ENCODE measurements at places on chromosomes 12 and 14.
A peak's percentile ranks its signal among the peaks of the same experiment; 100 is the strongest.

DNA sequence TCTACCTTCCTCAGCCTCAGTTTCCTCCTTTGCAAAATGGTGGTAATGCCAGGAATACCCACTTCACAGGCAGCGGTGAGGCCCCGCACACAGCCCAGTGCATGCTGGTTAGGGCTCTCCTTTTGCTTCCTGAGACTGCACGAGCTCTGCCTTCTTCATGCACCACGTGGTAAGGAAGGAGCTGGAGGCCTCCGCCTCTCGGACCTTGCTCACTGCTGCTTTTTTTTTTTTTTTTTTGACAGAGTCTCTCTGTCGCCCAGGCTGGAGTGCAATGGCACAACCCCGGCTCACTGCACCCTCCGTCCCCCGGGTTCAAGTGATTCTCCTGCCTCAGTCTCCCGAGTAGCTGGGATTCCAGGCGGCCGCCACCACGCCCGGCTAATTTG, 18.1 kb downstream of the TAMALIN start:
- peak; percentile 47 for DNase-seq

- DNase-seq = peak; percentile 96
Observed at GRCh38 chr12:116813271-116814041, 67.8 kb downstream of the HRK start.

GRCh38 chr12:499837-500458, 40.2 kb downstream of the B4GALNT3 start:
- DNase-seq = no peak

- no peak for DNase-seq
Observed at GRCh38 chr12:77204083-77204482, 138.7 kb upstream of the E2F7 start.

GRCh38 chr14:71432334-71433110, 499.7 kb upstream of the RGS6 start:
- no peak for DNase-seq

- DNase-seq = no peak
Observed at GRCh38 chr12:29430716-29431044, 49.7 kb upstream of the ERGIC2 start.

DNA sequence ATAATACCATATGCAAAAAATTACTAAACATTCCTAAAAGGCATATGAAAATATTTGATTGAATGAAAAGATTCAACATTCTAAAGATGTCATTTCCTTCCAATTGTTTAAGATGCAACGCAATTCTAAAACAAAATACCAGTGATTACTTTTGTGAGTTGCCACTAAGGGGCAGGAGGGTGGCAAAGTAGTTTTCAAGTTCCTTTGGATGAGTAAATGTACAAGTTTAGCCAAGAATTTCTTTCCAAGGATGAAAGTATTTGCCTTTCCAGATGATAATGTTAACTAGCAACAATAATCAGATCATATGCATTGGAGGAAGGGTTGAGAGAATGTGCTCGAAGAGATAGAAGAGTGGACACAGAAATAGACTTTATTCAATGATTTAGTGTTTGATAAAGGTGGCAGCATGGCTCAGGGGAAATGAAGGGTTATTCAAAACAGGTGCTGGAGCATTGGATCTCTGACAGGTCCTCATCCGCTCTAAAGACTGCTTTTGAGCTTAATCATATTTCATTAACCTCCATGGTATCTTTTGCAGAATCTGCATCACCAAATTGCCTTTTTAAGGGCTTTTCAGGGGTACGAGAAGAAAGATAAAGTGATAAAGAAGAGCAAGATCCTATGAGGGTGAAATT, 678.5 kb upstream of the TBX3 start:
- no peak for DNase-seq

DNA sequence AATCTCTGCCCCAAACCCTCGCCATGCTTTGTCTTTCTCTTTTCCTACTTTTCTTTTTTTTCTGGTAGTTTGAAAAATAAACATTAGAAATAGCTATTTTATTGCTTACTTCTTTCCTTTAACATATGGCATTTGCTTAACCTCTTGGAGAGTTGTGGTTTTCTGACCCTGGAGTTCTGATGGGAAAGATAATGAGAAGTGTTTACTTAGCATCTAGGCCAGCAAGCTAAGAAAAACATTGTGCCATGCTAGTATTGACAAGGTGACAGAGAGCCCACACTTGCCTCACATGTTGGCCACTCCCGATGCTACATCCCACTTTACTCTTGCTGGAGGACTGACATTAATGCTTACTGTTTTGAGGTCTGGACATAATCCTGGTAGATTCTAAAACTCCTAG, 886.2 kb downstream of the DIO2 start:
- no peak for DNase-seq

DNA sequence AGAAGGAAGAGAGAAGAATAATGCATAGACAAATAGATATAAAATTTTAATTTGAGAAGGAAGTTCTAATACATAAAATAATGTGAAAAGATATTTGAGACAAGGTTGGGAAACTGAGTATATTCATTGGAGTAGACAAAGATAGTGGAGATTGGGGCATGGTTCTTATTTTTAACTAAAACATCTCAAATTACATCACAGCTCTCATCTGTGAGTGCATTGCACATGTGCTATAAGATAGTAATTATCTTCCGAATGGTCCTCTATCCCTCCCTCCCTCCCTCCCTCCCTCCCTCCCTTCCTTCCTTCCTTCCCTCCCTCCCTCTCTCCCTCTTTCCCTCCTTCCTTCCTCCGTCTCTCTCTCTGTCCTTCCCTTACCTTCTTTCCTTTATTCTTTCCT, 1104.0 kb upstream of the FLRT2 start:
- no peak for DNase-seq

- peak; percentile 36 for DNase-seq
Observed at GRCh38 chr12:48454667-48455066, 17.7 kb upstream of the ANP32D start.

DNA sequence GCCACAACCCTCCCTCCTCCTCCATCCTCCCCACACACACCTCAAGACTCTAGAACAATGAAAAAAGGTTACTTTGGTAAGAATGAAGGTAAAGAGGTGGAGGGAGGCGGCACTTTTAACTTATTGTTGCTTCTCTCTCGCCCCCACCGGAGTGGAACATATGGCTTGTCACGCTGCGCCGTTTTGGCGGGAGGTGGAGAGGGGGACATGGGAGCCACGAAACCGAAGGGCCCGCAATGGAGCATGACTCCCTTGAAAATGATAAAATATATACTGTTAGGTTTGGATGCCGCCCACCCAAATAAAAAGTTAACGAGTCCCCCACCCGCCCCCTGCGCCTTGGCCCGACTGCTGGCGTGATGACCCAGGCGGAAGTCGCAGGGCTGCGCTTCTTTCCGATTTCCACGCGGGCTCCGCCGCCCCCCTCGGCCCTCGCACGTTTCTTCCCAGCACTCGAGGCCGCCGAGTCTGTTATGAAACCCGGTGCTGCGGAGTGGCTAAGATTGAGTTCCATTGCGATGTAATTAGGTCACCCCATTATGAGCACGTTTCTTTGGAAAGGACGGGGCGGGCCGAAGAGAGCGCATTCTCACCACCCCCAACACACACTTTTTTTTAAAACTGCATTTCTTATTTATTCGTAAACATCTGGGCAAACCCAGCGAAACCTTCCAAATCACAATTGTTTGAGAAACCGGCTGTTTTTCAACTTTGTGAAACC, 1.4 kb upstream of the ZFP36L1 start:
- DNase-seq = peak; percentile 85

GRCh38 chr12:52354200-52354599, 13.1 kb downstream of the KRT85 start:
- DNase-seq = no peak

GRCh38 chr12:121295116-121295745, 1.3 kb downstream of the CAMKK2 start:
- DNase-seq = no peak

GRCh38 chr14:22753586-22753985, 12.9 kb upstream of the OXA1L start:
- DNase-seq = no peak

GRCh38 chr14:75446447-75446846, 18.6 kb downstream of the JDP2 start:
- no peak for DNase-seq

DNA sequence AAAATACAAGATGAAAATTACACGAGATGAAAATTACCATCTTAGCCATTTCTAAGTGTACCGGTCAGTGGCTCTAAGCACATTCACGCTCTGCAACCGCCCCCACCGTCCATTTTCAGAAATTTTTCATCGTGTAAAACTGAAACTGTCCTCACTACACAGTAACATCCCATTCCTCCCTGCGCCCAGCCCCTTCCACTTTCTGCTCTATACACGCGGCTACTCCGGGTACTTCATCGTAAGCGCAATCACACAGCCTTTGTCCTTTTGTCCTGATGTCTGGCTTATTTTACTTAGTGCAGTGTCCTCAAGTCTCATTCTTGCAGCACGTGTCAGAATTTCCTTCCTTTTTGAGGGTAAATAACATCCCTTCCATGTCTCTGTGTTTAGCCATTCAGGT, 3.6 kb upstream of the GPR132 start:
- no peak for DNase-seq

DNA sequence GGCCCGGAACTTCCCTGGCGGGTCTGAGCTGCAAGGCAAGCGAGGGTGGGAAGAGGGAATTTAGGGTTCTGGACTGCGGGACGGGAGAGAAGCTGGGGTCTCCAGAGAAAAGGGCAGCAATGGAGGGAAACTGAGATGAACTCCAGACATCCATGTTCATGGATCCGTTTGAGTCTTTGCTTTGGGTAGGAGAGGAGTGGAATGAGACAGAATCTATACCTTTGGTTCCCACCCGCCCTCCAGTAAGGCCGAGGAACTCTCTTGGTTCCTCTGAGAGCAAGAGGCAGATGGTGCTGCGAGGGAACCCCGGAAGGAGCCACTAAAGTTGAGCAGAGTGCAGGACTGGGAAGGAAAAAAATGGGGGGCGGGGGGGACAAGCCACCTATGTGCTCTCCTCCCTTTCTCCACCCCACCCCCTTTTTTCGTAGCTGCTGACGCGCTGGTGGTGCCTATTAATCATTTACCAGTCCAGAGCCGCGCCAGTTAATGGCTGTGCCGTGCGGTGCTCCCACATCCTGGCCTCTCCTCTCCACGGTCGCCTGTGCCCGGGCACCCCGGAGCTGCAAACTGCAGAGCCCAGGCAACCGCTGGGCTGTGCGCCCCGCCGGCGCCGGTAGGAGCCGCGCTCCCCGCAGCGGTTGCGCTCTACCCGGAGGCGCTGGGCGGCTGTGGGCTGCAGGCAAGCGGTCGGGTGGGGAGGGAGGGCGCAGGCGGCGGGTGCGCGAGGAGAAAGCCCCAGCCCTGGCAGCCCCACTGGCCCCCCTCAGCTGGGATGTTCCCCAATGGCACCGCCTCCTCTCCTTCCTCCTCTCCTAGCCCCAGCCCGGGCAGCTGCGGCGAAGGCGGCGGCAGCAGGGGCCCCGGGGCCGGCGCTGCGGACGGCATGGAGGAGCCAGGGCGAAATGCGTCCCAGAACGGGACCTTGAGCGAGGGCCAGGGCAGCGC, 1.2 kb downstream of the SSTR1 start:
- DNase-seq = peak; percentile 30

DNA sequence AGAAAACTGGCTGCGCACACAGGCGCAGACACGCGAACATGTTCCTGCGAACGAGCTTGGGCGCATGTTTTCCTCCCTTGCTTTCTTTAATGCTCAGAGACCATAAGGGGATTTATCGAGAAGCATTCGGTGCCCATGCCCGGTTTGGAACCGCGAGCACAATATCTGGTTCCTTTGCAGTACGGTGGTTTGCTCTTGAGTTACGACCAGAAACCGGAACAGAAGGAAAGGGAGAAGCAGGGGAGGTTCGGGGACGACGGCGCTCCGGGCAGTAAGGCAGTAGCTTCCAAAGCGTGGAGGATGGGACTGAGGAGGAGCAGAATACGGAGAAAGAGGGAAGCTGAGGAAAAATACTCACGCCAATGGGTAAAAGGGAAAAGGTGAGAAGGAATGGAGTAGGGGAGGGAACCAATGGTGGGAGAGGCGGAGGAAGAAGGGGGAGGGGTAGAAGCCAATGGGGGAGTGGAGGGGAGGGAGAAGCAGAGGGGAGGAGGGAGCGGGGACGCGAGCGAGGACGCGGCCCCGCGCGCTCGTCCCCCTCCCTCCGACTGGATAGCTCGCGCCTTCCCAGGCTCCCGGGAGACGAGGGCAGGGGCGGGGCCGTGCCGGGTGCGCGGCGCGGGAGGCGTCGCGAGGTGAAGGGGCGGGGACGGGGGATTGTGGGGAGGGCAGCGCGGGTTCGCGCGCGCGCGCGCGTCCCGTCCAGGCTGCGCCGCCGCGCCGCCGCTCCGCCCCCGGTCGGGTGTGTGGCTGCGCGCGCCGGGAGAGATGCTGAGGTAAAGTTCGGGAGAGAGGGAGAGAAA, 625 bp upstream of the ARHGAP5 start:
- peak; percentile 87 for DNase-seq

GRCh38 chr12:111389635-111390034, 16.1 kb upstream of the SH2B3 start:
- no peak for DNase-seq

GRCh38 chr12:89038831-89039512, 313.3 kb downstream of the DUSP6 start:
- DNase-seq = no peak

DNA sequence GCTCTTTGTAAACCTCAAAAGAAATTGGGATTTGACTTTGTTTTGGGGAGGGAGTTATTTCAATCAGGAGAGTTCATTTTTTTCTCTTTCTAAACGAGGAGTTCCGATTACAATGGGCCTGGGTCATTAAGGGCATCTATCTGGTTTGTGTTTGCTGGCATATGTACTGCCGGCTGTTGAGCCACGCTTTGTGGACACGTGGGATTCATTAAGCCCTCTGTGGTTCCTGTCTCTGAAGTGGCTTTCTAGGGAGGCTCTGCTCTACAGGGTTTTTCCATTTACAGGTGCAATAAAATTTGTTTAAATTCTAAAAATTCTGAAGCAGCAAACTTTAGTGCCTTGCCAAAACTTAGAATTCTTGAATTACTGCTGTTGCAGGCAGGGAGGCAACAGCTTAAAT, 57.9 kb downstream of the GNS start:
- no peak for DNase-seq

DNA sequence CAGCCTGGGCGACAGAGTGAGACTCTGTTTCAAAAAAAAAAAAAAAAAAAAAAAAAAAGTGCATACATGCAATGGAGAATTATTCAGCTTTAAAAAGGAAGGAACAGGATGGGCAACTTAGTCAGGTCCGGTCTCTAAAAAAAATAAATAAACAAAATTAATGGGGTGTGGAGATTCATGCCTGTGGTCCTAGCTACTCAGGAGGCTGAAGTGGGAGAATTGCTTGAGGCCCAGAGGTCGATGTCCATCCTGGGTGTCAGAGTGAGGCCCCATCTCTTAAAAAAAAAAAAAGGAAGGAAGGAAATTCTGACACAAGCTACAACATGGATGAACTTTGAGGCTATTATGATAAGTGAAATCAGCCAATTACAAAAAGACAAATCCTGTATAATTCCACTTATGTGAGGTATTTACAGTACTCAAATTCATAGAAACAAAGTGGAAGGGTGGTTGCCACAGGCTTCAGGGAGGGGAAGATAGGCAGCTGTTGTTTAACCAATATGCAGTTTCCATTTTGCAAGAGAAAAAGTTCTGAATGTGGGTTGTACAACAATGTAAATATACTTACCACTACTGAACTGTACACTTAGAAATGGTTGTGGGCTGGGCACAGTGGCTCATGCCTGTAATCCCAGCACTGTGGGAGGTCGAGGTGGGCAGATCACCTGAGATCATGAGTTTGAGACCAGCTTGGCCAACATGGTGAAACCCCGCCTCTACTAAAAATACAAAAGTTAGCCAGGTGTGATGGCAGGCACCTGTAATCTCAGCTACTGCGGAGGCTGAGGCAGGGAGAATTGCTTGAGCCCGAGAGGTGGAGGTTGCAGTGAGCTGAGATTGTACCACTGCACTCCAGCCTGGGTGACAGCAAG, 12.3 kb upstream of the APOF start:
- DNase-seq = peak; percentile 56

All from renal cortical epithelial cell (primary cell).